DMS153 (cell line): ENCODE measurements at places on chromosomes 6 and 20.

DNA sequence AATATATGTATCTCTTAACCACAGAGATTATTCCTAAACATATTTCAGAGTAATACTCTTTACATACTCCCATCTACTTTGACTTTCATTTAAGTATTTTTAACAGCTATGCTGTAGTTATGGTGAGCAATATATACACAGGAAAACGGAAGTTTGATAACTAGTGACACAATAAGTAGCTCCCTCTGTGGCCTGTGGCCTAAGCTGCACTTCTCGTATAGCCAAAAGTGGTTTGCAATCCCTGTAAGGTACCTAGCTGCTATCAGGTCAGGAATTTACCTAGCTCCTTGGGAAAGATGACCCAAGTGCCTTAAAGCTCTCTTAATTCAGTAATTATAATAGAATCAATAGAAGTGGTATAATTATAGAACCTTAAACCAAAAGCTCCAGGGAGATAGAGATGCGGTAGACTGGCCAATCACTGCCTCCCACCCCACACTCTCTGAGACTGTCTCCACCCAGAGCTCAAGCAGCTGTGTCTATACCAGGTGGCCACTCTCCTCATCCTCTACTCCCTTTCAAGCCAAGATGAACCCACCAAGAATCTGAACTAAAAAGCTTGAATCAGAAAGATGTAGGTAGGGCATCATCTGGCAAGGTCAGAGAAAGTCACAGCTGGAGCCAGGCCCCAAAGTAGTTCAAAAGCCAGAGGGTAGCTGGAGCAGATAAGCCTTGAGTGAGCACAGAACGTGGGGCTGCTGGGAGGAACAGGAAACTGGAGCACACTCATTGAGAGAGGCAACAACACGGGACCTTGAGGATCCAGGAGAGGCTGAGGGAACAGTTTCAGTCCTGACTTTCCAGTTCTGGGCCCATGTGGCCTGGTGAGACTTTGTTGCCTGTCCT lies 84.9 kb upstream of the ASF1A start:
- DNase-seq = no peak

DNA sequence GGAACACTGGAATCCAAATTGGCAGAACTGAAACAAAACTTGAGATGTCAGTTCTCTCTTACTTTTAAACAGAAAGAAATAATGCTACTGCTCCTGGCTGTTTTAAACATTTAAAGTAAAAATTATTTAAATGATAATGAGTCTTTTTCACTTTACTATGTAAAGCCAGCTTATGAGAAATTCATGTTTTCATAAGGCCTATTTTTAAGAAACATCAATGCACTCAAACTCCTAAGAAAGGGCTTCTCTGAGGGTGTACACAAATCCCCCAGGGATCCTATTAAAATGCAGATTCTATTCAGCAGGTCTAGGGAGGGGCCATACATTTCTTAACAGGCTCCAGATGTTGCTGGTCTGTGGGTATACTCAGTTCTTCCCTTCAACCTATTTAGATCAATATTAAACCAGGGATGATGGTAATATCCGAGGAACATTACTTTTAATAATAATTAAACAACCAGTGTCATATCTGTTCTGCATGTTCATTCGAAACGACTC lies 2.3 kb downstream of the FERMT1 start:
- DNase-seq = no peak

DNA sequence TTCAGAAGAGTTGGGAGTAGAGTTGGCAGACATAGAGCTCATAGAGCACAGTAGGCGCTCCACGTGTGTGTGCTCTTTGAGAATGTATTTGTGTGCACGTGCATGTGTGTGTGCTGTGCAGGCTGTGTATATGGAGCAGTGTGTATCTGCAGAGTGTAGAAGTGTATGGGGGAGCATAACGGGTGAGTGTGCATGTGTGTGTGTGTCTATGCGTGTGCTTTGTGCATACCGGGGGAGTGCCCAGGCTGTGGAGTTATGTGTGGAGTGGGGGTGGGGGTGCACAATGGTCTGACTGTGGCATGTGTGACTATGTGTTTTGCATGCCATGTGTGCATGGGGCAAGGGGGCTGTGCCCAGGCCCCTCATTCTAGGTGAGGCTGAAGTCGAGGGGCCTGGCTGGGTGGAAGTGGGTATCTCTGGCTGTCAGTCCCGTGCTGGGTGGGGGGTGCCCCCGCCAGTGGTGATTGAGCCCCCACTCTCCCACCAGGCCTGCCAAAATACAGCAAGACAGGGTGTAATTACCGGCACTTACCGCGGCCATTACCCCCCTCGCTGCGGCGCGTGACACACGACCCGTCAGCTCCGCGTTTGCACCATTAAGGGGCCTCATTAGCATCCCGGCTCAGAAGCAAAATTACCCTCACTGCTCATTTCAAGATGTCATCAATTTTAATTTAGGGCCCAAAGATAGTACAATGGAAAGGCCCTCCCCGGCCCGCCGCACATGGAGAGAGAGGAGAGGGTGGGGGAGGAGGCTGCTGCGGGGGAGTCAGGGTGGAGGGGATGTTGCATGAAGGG lies 39.1 kb downstream of the MDFI start:
- no peak for DNase-seq

- DNase-seq = no peak
These were observed 56.4 kb downstream of the NRN1 start for GRCh38 chr6:5950361-5950785.

DNA sequence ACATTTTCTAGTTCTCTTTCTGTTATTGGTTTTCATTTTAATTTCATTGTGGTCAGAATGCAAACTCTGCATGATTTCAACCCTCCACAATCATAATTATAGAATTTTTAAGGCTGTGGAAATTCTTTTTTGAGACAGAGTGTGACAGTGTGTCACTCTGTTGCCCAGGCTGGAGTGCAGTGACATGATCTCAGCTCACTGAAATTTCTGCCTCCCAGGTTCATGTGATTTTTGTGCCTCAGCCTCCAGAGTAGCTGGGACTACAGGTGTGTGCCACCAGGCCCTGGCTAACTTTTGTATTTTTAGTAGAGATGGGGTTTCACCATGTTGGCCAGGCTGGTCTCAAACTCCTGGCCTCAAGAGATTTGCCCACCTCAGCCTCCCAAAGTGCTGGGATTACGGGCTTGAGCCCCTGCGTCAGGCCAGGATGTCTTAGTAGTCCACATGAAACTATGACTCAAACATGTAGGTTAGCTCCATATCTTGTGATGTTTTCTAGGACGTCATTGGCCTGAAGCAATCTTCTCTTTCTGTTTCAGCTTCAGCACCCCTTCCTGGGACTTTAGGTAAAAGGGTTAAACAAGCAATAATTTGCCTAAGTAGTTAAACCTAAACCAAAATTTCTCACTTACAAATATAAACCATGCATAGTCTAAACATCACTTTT lies 47.4 kb upstream of the SAMD3 start:
- no peak for DNase-seq

GRCh38 chr6:71072508-71072907 lies 115.6 kb upstream of the B3GAT2 start:
- no peak for DNase-seq

DNA sequence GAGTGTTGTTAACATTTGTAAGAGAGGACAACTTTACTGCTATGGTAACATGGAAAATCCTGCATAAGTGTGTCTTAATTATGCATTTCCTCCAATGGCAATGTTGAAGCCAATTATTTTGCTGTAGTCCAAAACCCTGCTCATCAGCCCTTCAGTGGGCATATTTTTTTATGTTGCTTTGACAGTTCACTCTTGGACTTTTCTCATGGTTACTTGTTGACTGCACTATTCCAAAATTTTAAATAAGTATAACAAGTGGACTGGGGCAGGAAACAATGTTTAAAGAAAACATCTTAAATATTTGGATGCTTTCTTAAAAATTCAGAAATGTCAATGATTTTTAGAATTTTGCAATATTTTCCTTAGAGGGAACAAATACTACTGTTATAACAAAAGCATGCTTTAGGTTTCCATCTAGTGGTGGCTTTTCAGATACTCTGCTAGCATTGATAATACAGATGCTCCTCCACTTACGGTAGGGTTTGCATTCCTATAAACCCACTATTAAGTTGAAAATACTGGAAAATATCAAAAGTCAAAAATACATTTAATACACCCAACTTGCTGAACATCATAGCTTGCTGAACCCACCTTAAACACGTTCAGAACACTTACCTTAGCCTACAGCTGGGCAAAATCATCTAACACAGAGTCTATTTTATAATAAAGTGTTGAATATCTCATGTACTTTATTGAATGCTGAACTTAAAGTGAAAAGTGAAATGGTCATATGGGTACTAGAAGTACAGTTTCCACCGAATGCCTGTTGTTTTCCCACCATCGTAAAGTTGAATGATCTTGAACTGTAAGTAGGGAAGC lies 86.4 kb downstream of the ADGRG6 start:
- no peak for DNase-seq

DNA sequence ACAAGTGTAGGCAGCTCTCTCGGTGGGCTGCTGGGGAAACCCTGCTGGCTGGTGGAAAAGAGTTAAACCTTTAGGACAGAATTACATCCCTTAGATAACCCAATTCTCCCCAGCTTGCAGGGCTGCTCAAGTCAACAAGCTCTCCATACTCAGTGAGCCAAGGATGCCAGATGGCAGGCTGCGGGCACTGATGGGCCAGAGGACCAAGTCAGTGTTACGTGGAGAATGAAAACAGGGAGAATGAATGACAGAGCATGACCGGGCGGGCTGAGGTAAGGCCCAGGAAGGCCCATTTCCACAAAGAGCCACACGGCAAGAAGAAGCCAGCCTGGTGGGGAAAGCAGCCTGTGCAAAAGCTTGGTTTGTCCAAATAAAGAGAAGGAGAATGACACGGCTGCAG lies 58.7 kb upstream of the CD93 start:
- no peak for DNase-seq
